ENCODE measurements at places on chromosomes 3 and 15.

- DNase-seq = peak; percentile 97
Measured at GRCh38 chr3:185658504-185658912, 72.4 kb downstream of the SENP2 start.

DNA sequence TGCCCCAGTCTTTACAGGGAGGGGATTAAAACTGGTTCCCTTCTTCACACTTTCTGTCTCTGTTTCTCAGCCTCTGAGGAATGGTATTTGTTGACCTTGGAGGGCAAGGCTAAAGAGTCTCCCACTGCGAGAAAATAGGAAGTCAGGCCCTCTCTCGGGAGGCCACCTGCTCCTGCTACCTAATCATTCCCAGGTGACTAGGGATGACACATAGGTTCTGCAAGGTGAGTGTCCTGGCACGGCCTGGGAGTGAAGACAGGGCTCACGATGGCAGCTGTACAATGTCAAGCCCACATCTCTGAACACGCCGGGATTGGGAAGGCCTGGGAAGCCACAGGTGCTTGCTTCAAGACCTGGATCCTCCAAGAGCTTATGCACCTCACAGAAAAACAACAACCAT lies 314.2 kb downstream of the NTRK3 start:
- no peak for DNase-seq

DNA sequence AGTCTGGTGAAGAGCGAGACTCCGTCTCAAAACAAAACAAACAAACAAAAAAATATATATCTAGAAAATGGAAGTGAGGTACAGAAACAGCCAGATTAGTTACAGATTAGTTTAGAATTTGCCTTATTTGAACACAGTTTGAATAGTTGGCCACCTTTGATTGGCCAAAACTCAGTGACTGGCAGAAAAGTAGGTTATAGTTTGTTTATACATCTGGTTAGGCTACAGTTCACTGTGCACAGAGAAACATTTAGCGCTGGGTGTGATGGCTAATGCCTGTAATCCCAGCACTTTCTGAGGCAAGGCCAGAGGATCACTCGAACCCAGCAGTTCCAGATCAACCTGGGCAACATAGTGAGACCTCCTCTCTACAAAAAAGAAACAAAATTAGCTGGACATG lies 51.7 kb downstream of the LDHAL6B start:
- no peak for DNase-seq

DNA sequence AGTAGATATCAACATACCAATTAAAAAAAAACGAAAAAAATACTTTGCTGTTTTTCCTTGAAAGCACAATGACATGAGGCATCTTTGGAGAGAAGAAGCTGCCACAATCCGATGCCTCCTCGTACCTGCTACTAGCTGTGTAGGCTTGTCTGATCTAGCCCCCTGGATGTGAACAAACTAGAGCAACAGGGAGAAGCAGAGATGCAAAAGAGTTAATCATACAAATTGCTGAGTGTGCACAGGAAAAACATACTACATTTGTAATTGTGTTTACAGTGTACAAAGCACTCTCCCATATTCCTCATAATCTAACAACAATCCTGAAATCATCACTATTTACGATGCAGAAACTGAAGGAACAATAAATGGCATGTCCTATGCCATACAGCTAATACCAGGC lies 227.0 kb upstream of the CTNNB1 start:
- no peak for DNase-seq

DNA sequence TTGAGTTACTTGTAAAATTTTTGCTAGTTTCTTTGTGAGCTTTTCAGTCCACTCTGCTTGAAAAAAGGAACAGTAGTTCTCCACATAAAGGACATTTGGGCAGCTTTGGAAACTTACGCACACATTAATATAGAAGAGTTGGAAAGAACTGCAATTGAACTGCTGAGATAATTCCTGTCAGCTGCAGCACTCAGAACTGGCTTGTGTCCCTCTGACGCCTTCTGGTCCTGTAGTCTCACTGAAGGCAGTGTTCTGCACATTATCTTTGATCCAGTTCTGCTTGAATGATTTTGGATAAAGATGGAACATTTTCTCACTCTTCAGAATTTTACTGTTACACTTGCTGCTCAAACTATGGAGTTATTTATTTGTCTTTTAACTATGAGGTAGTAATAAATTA lies 901.9 kb downstream of the OTOL1 start:
- no peak for DNase-seq

DNA sequence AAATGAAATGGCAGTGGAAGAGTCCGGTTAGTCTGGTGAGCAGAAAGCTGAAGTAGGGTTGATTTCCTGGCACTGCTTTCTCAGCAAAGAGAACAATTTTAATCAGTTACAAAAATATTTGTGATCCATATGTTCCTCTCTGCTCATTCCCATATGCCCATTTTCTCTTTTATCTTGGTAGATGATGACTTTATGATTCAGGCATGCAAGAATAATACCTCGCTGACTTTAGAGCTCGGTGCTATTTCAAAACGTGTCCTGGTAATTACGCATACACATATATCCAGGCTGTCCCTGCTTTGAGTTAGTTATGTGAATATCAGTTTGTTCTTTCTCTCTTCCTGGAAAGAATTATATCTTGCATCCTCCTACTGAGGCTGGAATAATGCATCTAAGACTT lies 38.5 kb downstream of the ARPP21 start:
- no peak for DNase-seq

- no peak for DNase-seq
Measured at GRCh38 chr3:23863060-23863459, 53.7 kb downstream of the NKIRAS1 start.

GRCh38 chr3:143559296-143559695 lies 289.0 kb downstream of the SLC9A9 start:
- no peak for DNase-seq

DNA sequence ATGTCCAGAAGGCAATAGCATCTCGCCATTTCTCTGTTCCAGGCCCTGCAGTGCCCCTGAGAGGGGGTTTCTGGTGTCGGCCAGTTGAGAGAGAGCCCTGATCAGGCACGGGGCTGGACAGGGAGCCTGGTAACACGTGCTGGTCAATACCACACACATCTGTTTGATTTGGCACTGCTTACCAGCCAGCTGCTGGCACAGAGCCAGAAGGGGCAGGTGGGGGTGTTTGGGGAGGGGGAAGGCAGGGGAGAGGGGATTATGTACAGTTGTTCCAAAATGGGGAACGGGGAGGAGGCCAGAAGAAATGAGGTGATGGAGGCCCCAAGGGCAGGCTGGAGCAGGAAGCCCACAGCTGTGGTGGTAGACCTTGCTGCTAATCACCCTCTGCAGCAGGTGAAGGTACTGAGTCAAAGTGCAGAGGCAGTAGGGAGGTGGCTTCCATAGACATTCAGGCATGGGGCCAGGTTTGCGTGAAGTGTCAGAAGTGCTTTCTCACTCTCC lies 153.5 kb upstream of the LPP start:
- DNase-seq = no peak

GRCh38 chr3:105860641-105861040 lies 8.2 kb downstream of the CBLB start:
- no peak for DNase-seq

- DNase-seq = no peak
Measured at GRCh38 chr3:45962033-45962432, 18.8 kb downstream of the CXCR6 start.

Data from astrocyte of the spinal cord (primary cell).